NCI-H2107 (cell line): ENCODE measurements at places on chromosomes 11 and 22.

GRCh38 chr22:47495110-47495509, 732.7 kb downstream of the TBC1D22A start:
- DNase-seq: no peak

DNA sequence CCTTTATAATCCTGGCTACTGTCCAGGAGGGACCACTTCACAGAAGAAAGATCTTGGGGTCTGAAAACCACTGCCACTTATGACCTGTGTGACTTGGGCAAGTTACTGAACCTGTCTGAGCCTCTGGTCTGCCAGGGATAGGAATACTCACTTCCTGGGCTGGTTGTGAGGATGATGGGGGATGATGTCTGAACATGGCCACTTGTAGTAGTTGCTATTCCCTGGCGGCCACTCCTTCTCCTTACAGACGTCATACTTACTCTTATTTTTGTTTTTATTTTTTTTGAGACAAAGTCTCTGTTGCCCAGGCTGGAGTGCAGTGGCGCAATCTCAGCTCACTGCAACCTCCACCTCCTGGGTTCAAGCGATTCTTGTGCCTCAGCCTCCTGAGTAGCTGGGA, 26.1 kb downstream of the CD82 start:
- DNase-seq: no peak

GRCh38 chr22:31537019-31537535, 40.7 kb downstream of the SFI1 start:
- DNase-seq: no peak

GRCh38 chr11:22666325-22666687, at the start of gene GAS2:
Gene GAS2 (plus strand): TSS chr11:22666611. CDS start chr11:22674870, 8,259 bp downstream.
- DNase-seq: no peak

DNA sequence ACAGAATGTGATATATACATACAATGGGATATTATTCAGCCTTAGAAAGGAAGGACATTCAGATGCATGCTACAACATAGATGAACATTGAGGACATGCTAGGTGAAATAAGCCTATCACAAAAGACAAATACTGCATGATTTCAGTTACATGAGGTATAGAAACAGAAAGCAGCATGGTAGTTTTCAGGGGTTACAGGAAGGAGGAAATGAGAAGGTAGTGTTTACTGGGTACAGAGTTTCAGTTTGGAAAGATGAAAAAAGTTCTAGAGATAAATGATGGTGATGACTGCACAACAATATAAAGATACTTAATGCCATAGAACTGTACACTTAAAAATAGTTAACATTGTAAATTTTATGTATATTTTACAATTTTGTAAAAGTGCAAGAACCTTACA, 266.7 kb upstream of the C11orf87 start:
- no peak for DNase-seq

DNA sequence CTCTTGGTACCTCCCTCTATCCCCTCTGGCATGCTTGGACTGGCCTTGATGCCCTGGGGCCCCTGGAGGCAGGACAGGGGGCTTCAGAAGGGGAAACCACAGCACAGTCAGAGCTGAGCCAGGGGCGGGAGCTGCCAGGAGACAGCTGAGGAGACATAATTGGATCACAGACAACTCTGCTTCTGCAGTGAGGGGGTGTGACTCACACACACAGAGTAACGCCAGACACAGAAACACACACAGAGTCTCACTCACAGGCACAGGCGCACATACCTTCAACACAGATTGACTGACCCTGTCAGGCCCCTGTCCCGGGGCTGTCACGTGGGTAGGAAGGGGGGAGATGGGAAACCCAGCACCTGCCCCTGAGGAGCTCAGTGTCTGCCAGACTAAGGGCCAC, 20.6 kb downstream of the STARD10 start:
- DNase-seq: no peak

DNA sequence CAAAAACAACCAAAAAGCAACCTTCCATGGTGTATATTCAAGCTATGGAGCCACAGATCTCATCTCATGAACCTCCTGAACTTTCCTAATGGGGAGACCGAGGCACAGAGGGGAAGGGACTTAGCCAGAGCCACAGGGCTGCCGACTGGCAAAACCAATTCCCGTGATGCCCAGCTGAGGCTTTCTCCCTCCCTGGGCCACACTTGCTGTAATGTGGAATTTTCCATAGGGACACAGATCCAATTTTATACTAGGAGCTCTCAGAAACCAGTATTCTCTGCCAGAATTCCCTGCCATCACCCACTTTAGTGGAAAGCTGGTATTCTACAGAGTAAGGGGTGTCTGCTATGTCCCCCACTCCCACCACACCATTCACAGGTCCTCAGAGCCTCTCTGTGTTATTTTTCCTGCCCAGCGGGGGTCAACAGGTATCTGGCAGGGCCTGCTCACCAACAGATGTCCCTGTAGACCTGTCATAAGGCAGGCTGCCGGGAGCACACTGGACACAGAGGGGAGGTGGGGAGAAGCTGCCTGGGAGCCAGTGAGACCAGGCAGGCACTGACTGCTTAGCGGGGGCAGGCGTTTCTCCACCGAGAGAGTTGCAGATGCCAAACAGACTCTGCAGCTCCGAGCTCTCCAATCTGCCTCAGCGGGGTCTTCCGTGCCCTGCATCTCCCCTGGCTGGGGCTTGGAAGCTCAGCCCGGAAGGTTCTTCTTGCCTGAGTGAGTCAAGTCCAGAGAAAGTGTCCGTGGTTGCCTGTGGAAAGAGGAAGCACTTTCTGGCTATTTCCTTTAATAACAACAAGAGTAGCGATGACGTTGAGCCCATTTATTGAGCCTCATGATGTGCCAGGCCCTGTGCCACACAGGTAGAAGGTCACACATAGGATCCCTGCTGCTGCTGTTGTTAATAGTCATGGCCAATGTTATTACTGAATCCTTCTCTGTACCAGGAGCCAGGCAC, 26.3 kb downstream of the RPS6KA4 start:
- DNase-seq: no peak
